CD4-positive, alpha-beta T cell treated with Interleukin-6 for 4 hours (primary cell): ENCODE measurements at places on chromosomes 7 and 10.

DNA sequence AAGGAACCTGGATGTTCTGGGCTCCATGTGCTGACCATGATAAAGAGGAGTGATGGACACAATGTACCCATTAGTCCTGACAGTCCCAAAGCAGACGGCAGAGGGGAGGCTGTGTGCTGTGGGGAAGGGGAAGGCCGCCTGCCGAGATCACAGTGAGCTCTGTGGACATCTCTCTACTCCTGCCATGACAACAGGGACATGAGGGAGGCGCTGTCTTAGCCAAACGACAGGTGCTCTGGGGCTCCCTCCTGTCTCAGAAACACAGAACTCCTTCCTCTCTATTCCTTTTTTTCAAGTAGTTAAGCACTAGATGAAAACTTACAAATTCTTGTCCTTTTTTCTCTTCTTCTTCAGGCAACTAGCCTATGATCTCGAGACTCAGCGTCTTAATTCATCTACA, 113.1 kb downstream of the RNF32 start:
- DNase-seq, result no peak

GRCh38 chr7:91685544-91685943, 195.0 kb downstream of the MTERF1 start:
- DNase-seq, result no peak

GRCh38 chr7:133550145-133550544, 297.3 kb downstream of the EXOC4 start:
- DNase-seq, result no peak

DNA sequence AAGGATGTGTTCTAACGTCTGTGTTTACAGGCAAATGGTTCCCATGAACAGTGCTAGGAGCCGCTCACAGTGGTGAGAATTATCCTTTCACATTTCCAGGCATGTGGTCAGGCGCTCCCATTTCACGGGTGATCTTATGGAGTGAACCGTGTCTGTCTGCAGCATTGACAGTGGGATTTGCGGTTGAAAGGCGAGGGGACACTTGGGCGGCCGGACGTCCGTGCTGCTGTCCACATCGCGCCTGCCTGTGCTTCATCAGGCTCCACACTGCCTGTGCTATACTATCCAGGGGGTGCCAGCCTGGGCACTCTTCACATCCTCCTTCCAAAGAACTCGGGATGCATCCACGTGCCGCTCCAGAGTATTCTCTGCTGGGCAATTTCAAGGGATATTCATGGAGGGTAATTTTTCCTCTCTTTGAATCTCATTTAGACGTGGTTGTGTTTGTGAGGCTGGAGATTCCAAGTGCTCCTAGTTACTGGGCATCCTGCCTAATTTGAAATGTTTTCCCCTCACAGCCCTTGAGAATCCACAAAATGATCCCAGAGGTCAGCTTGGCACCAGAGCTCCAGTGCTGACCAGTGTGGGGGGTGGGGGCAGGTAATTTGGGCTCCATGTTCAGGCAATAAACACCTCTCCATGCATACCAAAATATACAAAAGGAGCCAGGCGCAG, 61.9 kb upstream of the EBF3 start:
- DNase-seq, result no peak

DNA sequence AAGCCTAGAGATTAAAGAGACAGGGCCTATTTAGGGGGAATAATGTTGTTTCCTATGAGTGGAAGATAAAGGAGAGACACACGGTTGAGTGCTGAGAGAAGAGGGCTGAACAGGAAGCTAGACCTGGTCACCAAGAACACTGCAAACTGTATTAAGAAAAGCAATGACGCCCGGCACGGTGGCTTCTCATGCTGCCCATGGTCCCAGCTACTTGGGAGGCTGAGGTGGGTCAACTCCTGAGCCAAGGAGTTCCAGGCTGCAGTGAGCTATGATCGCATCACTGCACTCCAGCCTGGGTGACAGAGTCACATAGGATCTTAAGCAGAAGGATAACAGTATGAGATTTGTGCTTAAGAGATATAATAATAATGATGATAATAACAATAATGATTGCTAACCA, 19.7 kb upstream of the OTUD1 start:
- DNase-seq, result no peak

GRCh38 chr7:91169830-91170191, 94.4 kb upstream of the FZD1 start:
- no peak for DNase-seq
